ENCODE measurements at places on chromosomes 12 and 14.

DNA sequence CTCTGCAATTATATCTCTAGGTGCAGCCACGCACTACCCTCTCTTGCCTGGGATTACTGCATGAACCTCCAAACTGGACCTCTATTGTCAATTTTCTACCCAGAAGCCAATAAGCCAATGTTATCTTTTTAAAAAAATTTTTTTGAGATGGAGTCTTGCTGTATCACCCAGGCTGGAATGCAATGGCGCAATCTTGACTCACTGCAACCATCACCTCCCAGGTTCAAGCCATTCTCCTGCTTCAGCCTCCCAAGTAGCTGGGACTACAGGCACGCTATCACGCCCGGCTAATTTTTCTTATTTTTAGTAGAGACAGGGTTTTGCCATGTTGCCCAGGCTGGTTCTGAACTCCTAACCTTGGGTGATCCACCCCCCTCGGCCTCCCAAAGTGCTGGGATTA, 11.2 kb upstream of the PXN start:
- no peak for DNase-seq

DNA sequence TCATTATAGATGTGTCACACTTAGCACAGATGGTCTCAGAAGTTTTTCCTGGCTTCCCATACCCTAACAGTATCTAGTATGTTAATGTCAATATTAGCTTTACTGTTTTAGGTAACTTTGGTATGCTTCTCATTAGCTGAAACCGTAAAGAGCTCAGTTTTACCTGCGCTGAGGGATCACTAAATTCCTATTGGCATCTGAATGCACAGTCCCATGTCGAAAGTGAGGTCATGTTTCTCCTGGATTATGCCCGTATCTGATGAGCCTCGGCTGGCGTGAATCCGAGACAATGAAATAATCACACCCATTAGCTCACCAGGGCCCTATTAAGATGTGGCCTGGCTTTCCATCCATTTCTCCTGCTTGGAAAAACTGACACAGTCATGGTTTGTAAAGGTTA, 418.2 kb downstream of the ZFP36L1 start:
- no peak for DNase-seq

- no peak for DNase-seq
Measured at GRCh38 chr14:52060080-52060479, 8.8 kb downstream of the NID2 start.

- peak; percentile 37 for DNase-seq
Measured at GRCh38 chr14:74978416-74978947, 23.1 kb upstream of the PGF start.

GRCh38 chr12:28563936-28564335, 373.7 kb downstream of the CCDC91 start:
- DNase-seq, result no peak

- DNase-seq, result no peak
Measured at GRCh38 chr14:102513899-102514772, 4.6 kb upstream of the ANKRD9 start.

DNA sequence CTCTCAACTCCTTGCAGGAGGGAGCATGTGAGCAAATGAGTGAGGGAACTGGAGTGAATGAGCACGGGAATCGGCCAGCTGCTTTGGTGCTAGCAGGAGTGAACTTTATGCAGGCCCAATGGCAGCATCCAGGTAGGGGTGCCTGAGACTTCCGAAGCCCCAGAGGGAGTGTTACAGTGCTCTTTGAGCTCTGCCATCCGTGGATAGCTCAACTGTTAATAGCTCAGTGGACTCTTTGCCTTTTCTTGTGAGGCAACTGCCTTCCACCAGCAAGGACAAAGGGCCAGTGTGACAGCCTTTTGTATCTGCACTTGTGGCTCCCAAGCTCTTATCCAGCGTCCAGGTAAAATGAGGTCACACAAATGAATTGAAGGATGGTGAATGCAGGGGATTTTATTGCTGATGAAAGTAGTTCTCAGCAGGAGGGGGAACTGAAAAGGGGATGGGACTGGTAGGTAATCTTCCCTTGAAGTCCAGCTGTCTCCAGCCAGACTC, 12.9 kb downstream of the CREBL2 start:
- no peak for DNase-seq

DNA sequence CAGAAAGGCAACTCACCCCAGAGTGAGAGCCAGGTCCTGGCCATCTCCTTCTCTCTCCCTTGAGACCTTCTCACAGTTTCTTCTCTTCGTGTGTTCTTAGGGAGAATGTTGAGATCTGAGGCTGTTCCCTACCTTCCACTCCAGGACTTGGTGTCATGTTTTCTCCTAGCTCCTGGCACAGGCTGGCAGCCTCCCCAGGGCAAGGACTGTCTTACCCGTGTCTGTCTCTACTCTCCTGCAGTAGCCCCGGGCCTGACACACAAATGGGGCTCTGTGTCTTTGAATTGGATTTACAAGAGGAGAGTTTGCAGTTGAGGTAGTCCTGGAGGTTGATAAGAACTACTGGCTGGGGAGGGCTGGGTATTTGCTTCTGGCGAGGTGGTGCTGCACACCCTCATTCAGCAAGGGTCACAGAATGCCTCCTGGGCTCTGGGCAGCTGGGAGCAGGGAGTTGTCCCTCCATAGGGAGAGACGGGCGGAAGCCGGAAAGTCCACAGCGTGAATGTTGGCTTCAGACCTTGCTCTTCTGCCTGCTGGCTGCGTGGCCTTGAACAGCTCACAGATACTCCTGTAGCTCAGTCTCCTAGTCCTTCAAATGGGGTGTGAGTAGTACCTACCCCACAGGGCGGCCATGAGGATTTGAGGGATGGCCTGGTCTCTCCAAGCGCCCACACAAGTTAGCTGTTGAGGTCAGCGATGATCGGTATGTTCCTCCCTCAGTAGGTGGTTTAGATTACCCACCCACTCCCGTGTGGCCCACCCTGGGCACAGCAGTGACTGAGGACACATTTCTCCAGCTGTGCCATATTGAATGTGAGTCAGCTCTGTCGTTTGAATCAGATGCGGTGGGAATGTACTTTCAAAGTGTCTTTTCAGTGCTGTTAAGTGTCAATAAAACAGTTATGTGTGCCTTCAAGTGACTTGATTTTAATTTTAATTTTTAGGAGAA, 10.2 kb downstream of the EP400 start:
- no peak for DNase-seq

DNA sequence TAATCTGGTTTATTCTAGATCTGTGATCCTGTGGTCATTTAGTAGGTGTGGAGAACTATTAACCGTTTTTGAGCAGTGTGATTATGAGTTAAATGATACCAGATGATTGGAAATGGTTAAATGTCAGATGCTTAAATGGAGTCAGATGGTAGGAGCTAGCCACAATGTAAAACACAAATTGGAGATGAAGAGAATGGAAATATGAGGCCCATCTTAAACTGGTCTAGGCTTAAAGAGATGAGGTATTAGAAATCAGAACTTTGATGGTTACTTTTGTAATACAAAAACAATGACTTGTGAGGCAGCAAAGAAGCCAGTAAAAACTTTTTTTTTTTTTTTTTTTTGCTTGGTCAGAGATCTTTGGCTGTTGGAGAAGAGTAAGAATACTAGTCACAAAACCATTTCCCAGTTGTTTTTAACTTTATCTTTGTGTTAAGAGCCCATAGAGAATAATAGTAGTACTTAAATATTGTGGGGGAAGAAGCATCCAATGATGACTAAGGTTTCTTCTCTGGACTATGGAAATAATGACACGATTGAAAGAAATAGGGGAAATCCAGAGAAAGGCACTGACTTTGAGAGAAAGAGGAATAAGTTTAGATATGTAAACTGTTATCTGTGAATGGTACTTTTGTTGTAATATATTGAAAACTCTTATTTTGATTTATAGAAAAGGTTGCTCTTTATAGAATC, 95.9 kb downstream of the WNK1 start:
- no peak for DNase-seq

Measured in retina (tissue), 1 donor.